ENCODE measurements at places on chromosomes 11 and 22.

GRCh38 chr11:125202362-125202880 lies 37.9 kb downstream of the PKNOX2 start:
- no peaks in the 10 kb centered on the region for H3K27me3 ChIP-seq
- peak overlapping the region; percentile 38 for H3K27ac ChIP-seq
- peaks cover 33% of the 10 kb centered on the region for H3K36me3 ChIP-seq
- H3K4me3 ChIP-seq, result no peak overlapping the region
- DNase-seq, result no peak

DNA sequence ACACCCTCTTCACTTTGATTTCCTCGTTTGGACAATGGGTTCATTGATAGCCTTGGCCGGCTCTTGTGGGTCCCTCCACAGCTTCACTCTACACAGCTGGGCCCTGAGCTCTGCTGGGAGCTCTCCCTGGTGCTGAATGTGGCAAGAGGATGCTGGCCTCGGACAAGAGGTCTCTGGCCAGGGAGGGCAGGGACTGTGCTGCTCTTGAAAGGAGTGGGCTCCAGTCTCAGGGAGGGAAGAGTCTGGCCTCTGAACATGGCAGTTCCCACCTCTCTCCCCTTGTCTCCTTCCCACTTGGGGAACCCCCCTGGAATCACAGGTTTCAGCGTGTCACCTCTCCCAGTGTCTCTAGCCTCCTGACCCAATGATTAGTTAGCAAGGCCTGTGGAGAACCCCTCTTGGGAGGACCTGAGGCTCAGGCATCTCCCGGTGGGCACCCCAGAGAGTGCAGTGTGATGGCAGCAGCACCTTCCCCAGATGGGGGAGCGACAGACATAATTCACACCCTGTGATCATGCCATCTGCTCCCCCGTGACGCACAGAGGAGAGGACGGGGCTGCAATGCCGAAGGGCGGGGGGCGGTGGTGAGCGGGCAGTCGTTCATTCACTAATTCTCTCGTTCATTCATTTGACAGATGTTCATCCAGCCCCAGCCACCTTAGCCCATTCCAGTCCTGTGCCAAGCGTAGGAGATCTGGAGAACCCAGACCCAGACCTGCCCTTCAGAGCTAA lies 2.8 kb upstream of the CABP7 start:
- H3K27ac ChIP-seq, result no peak overlapping the region
- peaks cover 55% of the 10 kb centered on the region for H3K27me3 ChIP-seq
- H3K4me1 ChIP-seq, result no peaks in the 10 kb centered on the region
- peak; percentile 90 for DNase-seq

DNA sequence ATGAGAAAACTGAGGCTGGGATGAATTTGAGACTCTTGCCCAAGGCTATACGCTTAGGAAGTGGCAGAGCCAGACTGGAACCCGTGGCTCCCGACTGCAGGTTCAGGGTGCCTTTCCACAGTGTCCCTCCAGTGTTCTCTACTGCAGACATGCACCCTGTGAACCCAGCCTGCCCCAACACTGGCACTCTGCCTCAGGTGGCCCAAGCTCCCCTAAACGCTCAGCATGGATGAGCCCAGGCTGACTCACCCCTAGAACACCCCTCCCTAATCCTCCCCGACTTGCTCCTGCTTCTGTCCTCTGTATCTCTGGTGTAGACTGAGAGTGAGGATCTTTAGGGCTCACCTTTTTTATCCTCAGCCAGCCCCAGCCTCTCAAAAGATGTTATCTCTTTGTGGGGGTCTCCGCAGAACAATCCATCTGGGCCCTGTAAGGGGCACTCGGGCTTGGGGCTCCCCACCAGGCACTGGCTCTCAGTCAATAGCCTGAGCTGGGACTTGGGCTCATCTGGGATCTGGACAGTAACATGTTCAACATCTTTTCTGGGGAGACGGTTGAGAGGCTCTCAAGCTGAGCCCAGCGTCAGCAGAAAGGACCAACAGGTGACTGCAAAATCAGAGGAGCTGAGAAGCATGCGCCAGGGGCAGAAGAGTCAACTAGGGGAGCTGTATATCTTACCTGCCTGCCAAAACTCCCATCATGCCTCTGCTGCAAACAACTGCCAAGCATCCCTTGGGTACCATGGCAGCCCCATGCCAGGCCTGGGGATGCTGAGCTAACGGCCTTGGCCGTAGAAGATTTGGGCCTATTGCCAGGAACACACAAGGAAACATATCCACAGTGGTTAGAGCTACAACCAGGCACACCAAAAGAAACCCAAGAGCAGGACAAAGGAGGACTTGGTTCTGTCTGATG lies 176.2 kb downstream of the BUD13 start:
- peaks cover 2% of the 10 kb centered on the region for H3K27me3 ChIP-seq
- no peaks in the 10 kb centered on the region for H3K36me3 ChIP-seq
- no peak for DNase-seq
- H3K4me3 ChIP-seq, result no peak overlapping the region
- no peaks in the 10 kb centered on the region for H3K4me1 ChIP-seq
- H3K27ac ChIP-seq, result no peak overlapping the region

GRCh38 chr11:83736684-83737083 lies 450.5 kb upstream of the CCDC90B start:
- no peak for DNase-seq
- H3K27me3 ChIP-seq, result peaks cover 8% of the 10 kb centered on the region
- no peaks in the 10 kb centered on the region for H3K36me3 ChIP-seq
- H3K4me1 ChIP-seq, result no peaks in the 10 kb centered on the region
- no peak overlapping the region for H3K27ac ChIP-seq

DNA sequence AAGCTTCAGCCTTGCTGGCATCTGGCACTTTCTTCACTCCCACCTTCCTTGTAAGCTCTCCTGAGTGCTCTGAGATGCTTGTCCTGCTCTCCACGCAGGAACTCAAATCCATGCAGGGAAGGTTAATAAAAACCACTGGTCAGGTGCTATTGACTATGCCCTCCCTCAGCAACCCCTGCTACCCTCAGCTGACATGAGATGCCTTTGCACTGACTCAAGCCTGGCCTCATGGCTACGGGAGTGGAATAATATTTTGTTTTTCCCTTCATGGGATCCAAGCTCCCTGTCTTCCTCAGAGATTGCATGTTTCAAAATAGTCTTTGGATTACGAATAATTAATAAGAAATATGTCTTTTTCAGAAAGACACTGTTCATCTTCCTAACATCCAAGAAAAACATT lies 31.7 kb upstream of the ABCC8 start:
- H3K4me3 ChIP-seq, result no peak overlapping the region
- H3K27me3 ChIP-seq, result peaks cover 21% of the 10 kb centered on the region
- H3K27ac ChIP-seq, result no peak overlapping the region
- no peaks in the 10 kb centered on the region for H3K36me3 ChIP-seq
- DNase-seq, result no peak

DNA sequence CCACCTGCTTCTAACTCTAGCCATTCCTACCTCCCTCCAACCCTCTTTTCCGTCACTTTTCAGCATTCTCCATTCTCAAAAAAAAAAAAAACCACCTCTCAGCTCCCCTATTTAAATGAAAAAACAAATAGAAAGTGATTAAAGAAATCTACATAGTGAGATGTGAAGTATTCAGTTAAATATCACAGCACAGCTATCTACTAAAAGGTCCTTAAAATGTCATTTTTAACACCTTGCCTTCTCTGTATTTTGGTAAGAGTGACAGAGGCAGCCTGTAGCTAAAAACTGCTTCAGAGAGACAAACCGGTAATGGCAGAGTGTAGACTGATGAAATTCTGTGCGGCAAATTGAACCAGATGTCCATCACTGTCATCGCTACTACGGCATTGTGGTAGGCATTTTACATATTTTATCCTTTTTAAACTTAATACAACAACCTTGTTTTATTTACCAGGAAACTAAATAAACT lies 346 bp upstream of the ALG9 start:
- no peak for DNase-seq
- H3K4me1 ChIP-seq, result peaks cover 14% of the 10 kb centered on the region

GRCh38 chr11:75428989-75429640 lies 3.9 kb downstream of the KLHL35 start:
- peaks cover 27% of the 10 kb centered on the region for H3K27me3 ChIP-seq
- peaks cover 9% of the 10 kb centered on the region for H3K4me1 ChIP-seq
- no peak for DNase-seq
- H3K4me3 ChIP-seq, result peak overlapping the region; percentile 69

- no peak for DNase-seq
- no peak overlapping the region for H3K27ac ChIP-seq
- H3K4me1 ChIP-seq, result no peaks in the 10 kb centered on the region
- H3K27me3 ChIP-seq, result no peaks in the 10 kb centered on the region
- no peaks in the 10 kb centered on the region for H3K36me3 ChIP-seq
These were observed 133.7 kb downstream of the CTTN start for GRCh38 chr11:70532066-70532440.

DNA sequence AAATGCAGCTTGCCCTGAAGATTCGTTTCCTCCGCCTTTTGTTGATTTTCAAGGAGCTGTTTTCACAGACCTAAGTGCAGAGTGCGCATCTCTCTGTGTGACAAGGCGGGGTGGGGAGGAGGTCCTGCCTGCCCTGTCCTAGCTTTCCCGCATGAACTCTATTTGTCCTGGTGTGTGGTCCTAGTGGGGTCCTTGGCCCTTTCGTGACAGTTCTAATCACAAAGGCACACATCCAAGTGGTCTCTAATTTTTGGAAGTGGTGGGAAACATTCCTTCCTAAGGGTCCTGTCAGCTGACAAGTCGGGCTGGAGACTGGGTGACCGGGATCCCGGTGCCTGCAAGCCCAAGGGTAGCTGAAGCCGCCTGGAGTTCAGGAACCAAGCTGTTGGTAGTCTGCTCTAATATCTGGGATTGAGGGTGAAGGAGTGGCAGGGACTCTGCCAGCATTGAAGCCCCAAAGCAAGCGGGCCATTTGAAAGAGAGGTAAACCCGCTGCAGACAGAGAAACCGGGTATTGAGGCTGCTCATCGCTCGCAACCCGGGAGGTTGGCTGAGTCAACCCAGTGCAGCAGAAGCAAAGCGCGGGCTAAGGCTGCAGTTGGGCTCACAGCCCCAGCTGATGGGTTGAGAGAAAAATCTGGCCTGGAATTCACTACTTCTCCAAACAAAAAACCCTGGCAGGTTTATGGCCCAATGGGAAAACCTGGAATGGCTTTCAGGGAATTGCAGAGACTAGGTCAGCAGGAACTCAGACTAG lies 28.1 kb upstream of the FBXO3 start:
- peaks cover 68% of the 10 kb centered on the region for H3K27me3 ChIP-seq
- no peaks in the 10 kb centered on the region for H3K36me3 ChIP-seq
- peaks cover 10% of the 10 kb centered on the region for H3K4me1 ChIP-seq
- peak overlapping the region; percentile 68 for H3K4me3 ChIP-seq

GRCh38 chr22:43101306-43101705 lies 9.2 kb upstream of the BIK start:
- H3K27ac ChIP-seq, result no peak overlapping the region
- H3K27me3 ChIP-seq, result no peaks in the 10 kb centered on the region
- no peak overlapping the region for H3K4me3 ChIP-seq

- no peak for DNase-seq
- H3K4me3 ChIP-seq, result no peak overlapping the region
- H3K4me1 ChIP-seq, result no peaks in the 10 kb centered on the region
- no peak overlapping the region for H3K27ac ChIP-seq
- H3K36me3 ChIP-seq, result no peaks in the 10 kb centered on the region
These were observed 26.6 kb downstream of the SC5D start for GRCh38 chr11:121318848-121319834.

- no peaks in the 10 kb centered on the region for H3K27me3 ChIP-seq
- DNase-seq, result no peak
- H3K27ac ChIP-seq, result peak overlapping the region; percentile 27
- H3K4me1 ChIP-seq, result peaks cover 61% of the 10 kb centered on the region
These were observed 5.7 kb downstream of the CTSD start for GRCh38 chr11:1757861-1758610.

- no peak overlapping the region for H3K27ac ChIP-seq
- peaks cover 11% of the 10 kb centered on the region for H3K4me1 ChIP-seq
- no peaks in the 10 kb centered on the region for H3K27me3 ChIP-seq
- no peak for DNase-seq
These were observed 52.1 kb downstream of the GDPD4 start for GRCh38 chr11:77249427-77249826.

DNA sequence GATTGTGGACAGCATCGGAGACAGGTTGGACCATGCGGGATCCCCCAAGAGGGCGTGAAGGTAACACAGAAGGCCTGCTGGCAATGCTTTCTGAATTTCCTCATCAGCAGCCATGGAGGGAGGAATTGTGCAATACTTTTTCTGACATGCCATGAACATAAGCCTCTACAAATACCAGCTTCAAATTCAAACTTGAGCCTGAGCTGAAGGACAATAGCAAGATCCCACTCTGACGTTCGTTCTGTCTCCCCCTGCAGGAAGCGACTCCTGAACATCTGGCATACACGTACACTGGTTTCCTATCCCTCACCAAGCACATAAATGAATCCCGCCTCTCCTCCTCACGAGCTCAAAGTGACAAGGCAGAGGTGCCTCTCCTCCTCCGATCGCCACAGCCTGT lies 312.2 kb downstream of the BRD1 start:
- H3K27me3 ChIP-seq, result peaks cover 13% of the 10 kb centered on the region
- peaks cover 5% of the 10 kb centered on the region for H3K4me1 ChIP-seq
- DNase-seq, result no peak
- H3K36me3 ChIP-seq, result no peaks in the 10 kb centered on the region

DNA sequence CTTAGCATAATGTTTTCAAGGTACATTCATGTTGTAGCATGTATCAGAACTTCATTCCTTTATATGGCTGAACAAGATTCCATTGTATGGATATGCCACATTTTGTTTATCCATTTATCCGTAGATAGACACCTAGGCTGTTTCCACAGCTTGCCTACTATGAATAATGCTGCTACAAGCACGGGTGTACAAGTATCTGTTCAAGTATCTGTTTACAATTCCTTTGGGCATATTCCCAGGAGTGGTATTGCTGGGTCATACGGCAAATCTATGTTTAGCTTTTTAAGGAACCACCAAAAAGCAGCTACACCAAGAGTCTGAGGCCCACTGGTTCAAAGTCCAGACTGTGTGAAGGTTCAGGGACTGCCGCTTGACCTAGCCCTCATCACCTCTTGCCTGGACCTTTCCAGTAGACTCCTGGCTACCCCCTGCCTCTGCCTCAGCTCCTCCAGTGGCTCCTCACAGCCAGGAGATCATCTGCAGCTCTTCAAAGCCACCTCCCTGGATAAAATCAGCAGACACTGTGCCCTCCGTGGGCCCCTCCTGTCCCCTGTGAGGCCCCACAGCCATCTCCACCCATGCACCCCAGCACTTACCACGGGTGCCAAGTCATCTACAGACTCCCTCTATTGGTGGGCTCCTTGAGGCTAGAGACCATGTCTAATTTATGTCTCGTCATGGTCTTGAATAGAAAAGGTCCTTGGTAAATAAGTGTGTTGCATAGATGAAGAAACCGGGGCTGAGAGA lies 160.3 kb downstream of the MN1 start:
- no peaks in the 10 kb centered on the region for H3K36me3 ChIP-seq
- H3K4me1 ChIP-seq, result peaks cover 46% of the 10 kb centered on the region
- no peaks in the 10 kb centered on the region for H3K27me3 ChIP-seq
- H3K4me3 ChIP-seq, result no peak overlapping the region
- no peak overlapping the region for H3K27ac ChIP-seq
- DNase-seq, result no peak

GRCh38 chr11:132704781-132705375 lies 827.4 kb downstream of the OPCML start:
- DNase-seq, result no peak
- H3K4me1 ChIP-seq, result no peaks in the 10 kb centered on the region
- H3K27ac ChIP-seq, result no peak overlapping the region
- H3K36me3 ChIP-seq, result no peaks in the 10 kb centered on the region
- H3K27me3 ChIP-seq, result no peaks in the 10 kb centered on the region

- H3K4me3 ChIP-seq, result no peak overlapping the region
- H3K36me3 ChIP-seq, result peaks cover 27% of the 10 kb centered on the region
- peaks cover 17% of the 10 kb centered on the region for H3K4me1 ChIP-seq
- H3K27ac ChIP-seq, result no peak overlapping the region
- no peaks in the 10 kb centered on the region for H3K27me3 ChIP-seq
- no peak for DNase-seq
These were observed 15.0 kb downstream of the VWCE start for GRCh38 chr11:61279934-61280659.

- H3K27ac ChIP-seq, result no peak overlapping the region
- DNase-seq, result no peak
- no peaks in the 10 kb centered on the region for H3K36me3 ChIP-seq
- H3K27me3 ChIP-seq, result no peaks in the 10 kb centered on the region
- no peak overlapping the region for H3K4me3 ChIP-seq
These were observed 191.3 kb downstream of the KIF18A start for GRCh38 chr11:27916541-27917100.

Measured in osteocyte (in vitro differentiated cells).